ENCODE measurements at places on chromosomes 5 and 9.

DNA sequence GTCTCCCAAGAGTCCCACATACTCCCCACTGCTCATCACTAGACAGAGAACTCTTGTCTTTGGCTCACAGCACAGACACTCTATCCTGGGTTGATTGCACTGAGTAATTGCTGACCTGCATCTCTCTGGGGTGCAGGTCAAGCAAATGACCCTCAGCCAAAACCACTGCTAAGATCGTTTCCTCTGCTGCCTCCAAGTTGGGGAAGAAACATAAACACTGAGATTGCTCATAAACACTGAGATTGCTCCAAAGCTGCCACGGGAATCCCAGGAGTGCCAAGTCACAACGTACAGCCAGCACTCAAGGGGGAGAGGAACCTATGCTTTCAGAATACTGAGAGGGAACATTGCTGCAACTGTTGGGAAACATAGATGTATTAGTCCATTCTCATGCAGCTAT, 1402.1 kb upstream of the ACO1 start:
- DNase-seq, result no peak

GRCh38 chr5:38379350-38379937, 121.1 kb downstream of the EGFLAM start:
- DNase-seq, result no peak

DNA sequence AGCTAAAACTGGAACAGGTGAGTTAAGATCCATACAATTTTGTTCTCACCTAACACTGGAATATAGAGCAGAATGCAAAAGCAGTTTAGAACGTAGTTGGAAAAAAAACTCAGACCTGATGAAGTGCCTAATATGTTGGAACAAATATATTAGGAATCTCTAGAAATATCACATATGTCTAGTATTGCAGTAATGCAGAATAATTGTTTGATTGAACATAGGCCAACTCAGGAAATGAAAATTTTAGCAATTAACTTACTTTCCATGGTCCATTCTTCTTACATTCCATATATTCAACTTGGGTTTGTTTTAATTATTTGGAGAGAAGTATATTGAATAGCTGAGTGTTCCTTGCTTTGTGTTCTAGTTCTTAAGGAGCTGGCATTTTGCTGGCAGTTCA, 111.8 kb upstream of the ADAMTSL1 start:
- no peak for DNase-seq

GRCh38 chr5:159444441-159445082, 114.3 kb upstream of the IL12B start:
- DNase-seq, result no peak

DNA sequence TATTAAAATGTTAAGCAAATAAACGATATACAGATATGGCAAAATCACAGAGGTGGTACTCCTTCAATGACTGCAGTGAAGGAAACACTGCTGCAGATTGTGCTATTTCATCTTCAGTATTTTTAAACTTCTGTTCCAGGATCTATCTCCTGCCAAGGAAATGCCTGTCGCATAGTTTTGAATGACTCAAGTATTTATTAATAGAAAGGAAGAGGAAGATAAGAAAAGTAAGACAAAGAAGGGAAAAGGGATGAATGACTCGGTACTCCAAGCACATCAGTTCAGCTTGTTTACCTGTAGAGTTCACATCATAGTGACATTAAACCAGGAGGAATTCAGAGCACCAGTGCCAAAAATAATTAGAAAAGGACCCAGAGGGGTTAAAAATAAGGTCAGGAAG, 5.1 kb upstream of the GPX8 start:
- DNase-seq, result no peak

Data from cortex of kidney (tissue), 1 donor.